ENCODE measurements at places on chromosomes 16 and 17. TPM values are rescaled to one million over a fixed set of nuclear protein-coding genes. Genes with fewer than 3 reads are reported as not detected.

C16orf95 gene
- 6.1 TPM for total RNA-seq

CHAD gene
- total RNA-seq, result not detected

LRRC46 gene
- total RNA-seq, result 0.89 TPM

SETD1A gene
- total RNA-seq, result 17.8 TPM

QRICH2 gene
- 4.1 TPM for total RNA-seq

DNA sequence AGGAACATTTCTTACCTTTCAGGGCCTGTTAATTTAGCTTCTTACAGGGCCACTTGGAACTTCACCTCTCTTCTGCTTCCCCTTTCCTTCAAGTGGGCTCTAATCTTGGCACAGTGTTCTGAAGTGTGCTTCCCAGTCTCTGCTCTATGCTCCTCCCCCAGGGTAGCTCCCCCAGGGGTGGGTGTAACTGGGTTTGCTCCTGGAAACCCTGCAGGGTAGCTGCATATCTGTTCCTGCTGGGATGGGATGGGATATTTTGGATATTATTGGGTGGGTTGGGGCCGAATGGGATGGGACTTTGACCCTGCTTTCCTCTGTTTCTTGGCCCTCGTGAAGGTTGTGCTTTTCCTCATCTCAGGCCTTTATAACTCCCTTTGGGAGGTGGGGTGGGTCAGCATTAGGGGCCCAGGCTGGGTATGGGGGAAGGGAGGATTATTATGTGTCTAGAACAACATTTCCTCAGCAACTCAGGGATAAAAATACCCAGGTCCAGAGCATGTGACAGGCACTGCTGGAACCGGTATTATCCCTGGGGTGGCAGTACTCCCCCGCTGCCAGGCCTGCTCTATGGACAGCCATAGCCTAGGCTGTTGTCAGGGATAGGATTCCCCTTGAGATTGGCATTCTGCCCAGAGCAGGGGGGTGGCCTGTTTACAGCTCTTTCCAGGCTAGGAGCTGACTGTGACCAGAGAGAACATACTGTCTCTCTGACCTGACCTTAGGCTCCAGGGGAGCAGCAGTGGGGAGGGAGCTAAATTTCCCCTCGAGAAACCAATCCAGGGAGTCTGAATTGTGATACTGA is 5.0 kb downstream of the NFE2L1 start:
- DNase-seq, result peak; percentile 80

- no peak for DNase-seq
These were observed 11.1 kb downstream of the PRCD start for GRCh38 chr17:76550712-76551615.

- DNase-seq, result no peak
These were observed 50.9 kb upstream of the ZNF629 start for GRCh38 chr16:30837904-30838303.

DNA sequence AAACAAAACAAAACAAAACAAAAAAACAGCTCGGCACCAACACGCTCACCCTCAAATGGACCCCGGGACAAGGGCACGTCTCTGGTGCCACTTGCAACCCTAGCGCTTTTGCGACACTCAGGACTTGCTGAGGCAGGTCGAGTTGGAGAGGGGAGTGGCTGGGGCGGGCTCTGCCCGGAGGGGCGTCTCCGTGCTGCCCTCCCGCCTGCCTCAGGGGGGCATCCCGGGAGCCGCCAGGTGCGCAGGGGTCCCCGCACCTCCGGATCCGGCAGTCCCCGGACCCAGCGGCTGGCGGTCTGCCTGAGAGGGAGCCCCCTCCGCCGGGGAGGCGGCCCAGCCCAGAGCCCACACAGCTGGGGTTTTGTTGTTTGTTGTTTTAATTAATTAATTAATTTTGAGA is at the start of gene SLC52A1:
Gene SLC52A1, minus strand, starts transcription at position 112 of the 400 bp plus-strand sequence. CDS start 820 bp downstream, outside the sequence.
- no peak for DNase-seq

DNA sequence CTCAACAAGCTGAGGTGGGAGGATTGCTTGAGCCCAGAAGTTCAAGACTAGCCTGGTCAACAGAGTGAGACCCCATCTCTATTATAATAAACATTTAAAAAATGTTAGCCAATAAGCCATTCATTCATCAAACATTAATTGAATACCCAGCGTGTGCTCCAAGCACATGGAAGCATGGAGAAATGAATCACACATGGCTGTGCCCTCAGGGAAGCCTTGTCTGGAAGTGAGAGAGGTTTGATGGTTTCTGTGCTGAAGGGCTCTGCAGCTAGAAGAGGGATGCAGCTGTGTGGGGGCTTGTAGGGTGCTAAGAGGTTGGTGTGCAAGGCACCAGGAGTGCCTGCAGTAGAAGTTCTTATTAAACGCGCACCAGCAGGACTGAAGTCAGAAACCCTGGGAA is 11.2 kb downstream of the CYB5D2 start:
- DNase-seq, result no peak

Measured in sciatic nerve (tissue), 2 donors.